ENCODE measurements at places on chromosomes 7 and 10.

GRCh38 chr7:71507680-71508602 lies 376.0 kb downstream of the GALNT17 start:
- H3K4me1 ChIP-seq, result no peaks in the 10 kb centered on the region
- H3K4me3 ChIP-seq, result no peak overlapping the region
- H3K27ac ChIP-seq, result no peak overlapping the region
- no peak for DNase-seq
- H3K27me3 ChIP-seq, result no peaks in the 10 kb centered on the region

DNA sequence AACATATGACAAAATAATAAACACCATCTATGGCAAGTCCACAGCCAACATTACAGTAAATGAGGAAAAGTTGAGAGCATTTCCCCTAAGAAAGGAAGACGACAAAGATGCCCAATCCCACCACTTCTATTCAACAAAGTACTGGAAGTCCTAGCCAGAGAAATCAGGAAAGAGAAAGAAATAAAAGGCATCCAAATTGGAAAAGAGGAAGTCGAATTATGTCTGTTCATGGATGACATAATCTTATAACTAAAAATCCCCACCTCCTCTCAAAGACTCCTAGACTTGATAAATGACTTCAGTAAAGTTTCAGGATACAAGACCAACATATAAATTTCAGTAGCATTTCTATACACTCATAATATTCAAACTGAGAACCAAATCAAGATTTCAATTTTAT lies 288.5 kb upstream of the POT1 start:
- no peak overlapping the region for H3K4me3 ChIP-seq
- no peaks in the 10 kb centered on the region for H3K4me1 ChIP-seq

GRCh38 chr7:30884881-30885280 lies 26.8 kb upstream of the AQP1 start:
- H3K36me3 ChIP-seq, result no peaks in the 10 kb centered on the region
- H3K4me1 ChIP-seq, result no peaks in the 10 kb centered on the region
- no peak overlapping the region for H3K4me3 ChIP-seq
- no peak overlapping the region for H3K27ac ChIP-seq
- H3K27me3 ChIP-seq, result no peaks in the 10 kb centered on the region

DNA sequence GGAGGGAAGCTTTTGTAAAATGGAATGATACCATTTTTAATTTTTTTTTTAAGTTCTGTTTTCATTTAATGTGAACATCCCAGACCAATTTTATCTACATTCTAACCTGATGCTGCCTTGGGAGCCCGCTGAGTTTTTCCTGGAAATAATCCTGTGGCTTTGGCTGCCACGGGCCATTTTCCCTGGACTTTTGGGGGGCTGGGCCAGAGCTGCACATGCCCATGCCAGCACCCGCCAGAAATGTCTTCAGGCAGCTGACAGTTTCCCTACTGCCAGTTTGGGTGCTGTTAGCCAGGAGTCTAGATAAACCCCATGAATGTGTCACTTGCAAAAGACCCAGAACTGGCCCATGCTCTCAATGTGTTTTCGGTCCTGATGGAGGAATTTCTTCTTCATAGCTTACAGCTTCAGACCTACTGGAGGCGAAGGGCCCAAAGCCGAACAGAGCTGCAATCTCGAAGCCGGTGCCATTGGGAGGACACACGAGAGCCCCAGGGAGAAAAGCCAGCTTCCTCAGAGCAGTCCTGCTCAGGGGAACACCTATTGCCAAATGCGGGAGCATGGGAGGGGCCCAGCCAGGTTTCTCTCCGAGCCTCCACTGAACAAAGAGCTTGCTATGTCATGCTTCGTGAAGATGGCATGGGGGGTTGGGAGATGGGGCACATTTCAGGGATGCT lies 444.2 kb upstream of the MKI67 start:
- H3K4me3 ChIP-seq, result no peak overlapping the region
- H3K36me3 ChIP-seq, result no peaks in the 10 kb centered on the region
- H3K27me3 ChIP-seq, result no peaks in the 10 kb centered on the region
- DNase-seq, result no peak
- H3K27ac ChIP-seq, result no peak overlapping the region

GRCh38 chr10:11746883-11747539 lies 4.8 kb downstream of the ECHDC3 start:
- no peaks in the 10 kb centered on the region for H3K4me1 ChIP-seq
- H3K27ac ChIP-seq, result no peak overlapping the region
- DNase-seq, result no peak
- no peak overlapping the region for H3K4me3 ChIP-seq
- peaks cover 10% of the 10 kb centered on the region for H3K27me3 ChIP-seq

GRCh38 chr7:82430500-82431465 lies 12.8 kb downstream of the CACNA2D1 start:
- no peaks in the 10 kb centered on the region for H3K27me3 ChIP-seq
- no peak overlapping the region for H3K4me3 ChIP-seq
- H3K36me3 ChIP-seq, result no peaks in the 10 kb centered on the region
- no peak for DNase-seq

DNA sequence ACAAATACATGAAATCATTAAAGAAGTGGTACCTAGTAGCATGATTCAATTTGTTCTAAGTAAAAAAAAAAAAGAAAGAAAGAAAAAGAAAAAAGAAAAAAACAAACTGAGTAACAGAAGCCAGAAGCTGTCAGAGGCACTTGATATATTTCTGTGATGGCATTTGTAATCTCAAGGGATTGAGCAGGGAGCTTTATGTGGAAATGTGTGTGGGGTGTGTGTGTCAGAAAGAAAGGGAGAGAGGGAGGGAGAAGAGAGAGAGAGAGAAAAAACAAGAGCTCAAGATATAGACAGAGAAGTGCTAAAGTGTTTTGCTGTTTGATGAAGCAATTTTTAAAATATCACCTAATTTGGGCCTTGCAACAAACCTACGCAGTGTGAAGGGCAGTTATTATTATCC lies 357.6 kb upstream of the PCDH15 start:
- H3K36me3 ChIP-seq, result no peaks in the 10 kb centered on the region
- no peak overlapping the region for H3K27ac ChIP-seq
- H3K4me1 ChIP-seq, result no peaks in the 10 kb centered on the region
- DNase-seq, result no peak
- H3K4me3 ChIP-seq, result no peak overlapping the region

- no peaks in the 10 kb centered on the region for H3K36me3 ChIP-seq
- DNase-seq, result no peak
- no peak overlapping the region for H3K4me3 ChIP-seq
These were observed 248.9 kb downstream of the KIAA1217 start for GRCh38 chr10:24457661-24458318.

DNA sequence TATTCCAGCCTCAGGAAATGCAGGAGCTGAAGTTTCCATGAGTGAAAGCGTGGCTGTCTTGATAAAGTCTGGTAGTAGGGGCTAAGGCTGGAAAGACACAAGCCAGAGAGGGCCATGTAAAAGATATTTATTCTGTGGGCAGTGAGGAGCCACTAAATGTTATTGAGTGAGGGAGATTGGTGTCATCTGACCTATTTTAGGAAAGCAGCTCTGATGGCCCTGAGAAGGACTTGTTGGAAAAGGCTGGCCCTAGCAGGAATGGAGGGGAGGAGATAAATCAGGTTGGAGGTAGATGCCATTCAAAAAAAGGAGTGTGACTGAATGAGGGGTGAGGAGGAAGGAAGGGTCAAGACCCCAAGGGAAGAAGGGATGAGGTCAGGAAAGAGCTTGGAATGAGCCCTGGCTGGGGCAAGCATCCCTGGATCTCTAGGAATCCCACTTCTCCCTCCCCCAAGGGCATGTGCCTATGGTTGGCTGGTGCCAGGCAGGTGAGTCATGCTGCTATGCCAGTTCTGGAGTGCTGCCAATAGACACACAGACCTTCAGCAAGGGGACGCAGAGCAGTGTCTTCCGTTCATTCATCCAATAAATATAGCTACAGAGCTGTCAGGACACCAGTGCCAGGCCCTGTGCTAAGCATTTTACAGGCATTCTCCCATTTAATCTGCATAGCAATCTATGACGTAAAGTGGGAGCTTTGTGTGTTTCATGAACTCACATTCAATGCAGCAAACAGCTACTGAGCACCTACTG lies 2.0 kb downstream of the ANKRD2 start:
- H3K36me3 ChIP-seq, result no peaks in the 10 kb centered on the region
- H3K27ac ChIP-seq, result no peak overlapping the region
- no peaks in the 10 kb centered on the region for H3K4me1 ChIP-seq
- H3K27me3 ChIP-seq, result no peaks in the 10 kb centered on the region
- H3K4me3 ChIP-seq, result no peak overlapping the region

DNA sequence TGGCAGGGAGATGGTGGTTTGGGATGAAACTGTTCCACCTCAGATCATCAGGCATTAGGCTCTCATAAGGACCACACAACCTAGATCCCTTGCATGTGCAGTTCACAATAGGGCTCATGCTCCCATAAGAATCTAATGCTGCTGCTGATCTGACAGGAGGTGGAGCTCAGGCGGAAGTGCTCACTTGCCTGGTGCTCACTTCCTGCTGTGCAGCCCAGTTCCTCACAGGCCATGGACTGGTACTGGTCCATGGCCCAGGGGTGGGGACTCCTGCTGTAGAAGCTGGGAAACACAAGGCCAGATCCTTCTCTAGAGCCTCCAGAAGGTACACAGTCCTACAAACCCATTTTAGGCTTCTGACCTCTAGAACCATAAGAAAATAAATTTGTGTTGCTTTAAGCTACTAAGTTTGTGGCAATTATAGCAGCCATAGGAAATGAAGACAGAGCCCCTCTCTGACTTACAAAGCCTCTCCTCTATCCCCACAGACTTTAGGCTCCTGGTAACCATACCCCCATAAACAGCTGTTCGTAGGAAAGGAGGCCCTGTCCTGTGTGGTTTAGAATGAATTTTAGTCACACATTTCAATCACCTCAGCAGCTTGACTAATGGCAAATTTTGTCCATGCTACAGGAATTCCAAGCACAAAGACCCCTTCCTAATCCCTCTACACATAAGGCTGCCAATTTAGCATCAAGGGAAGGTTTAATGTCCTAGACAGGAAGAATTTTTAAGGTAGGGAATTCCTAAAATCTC lies 206.1 kb upstream of the PHYHIPL start:
- DNase-seq, result no peak
- no peaks in the 10 kb centered on the region for H3K4me1 ChIP-seq
- H3K27me3 ChIP-seq, result peaks cover 12% of the 10 kb centered on the region
- H3K36me3 ChIP-seq, result no peaks in the 10 kb centered on the region
- H3K27ac ChIP-seq, result no peak overlapping the region
- H3K4me3 ChIP-seq, result no peak overlapping the region

- H3K27me3 ChIP-seq, result no peaks in the 10 kb centered on the region
- no peaks in the 10 kb centered on the region for H3K36me3 ChIP-seq
- no peak overlapping the region for H3K4me3 ChIP-seq
- no peak overlapping the region for H3K27ac ChIP-seq
These were observed 66.8 kb downstream of the DNAJC12 start for GRCh38 chr10:67771200-67771599.

DNA sequence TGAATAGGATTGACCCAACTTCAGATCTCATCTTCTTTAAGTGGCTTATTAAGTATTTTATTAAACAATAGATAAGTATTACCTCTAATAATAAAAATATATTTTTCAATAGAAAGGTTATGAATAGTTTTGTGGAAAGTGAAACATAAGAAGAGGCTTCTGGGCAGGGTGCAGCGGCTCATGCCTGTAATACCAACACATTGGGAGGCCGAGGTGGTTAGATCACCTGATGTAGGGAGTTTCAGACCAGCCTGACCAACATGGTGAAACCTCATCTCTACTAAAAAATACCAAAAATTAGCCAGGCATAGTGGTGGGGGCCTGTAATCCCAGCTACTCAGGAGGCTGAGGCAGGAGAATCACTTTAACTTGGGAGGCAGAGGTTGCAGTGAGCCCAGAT lies 26.5 kb downstream of the GPR85 start:
- no peaks in the 10 kb centered on the region for H3K36me3 ChIP-seq
- no peak overlapping the region for H3K27ac ChIP-seq
- no peaks in the 10 kb centered on the region for H3K4me1 ChIP-seq
- H3K4me3 ChIP-seq, result no peak overlapping the region

GRCh38 chr10:71998840-71999194 lies 34.6 kb downstream of the CHST3 start:
- H3K4me1 ChIP-seq, result peaks cover 5% of the 10 kb centered on the region
- no peak for DNase-seq
- no peak overlapping the region for H3K27ac ChIP-seq
- H3K4me3 ChIP-seq, result no peak overlapping the region
- H3K36me3 ChIP-seq, result no peaks in the 10 kb centered on the region

GRCh38 chr10:21724020-21724589 lies 190.1 kb downstream of the MLLT10 start:
- H3K4me1 ChIP-seq, result peaks cover 17% of the 10 kb centered on the region
- no peak overlapping the region for H3K4me3 ChIP-seq
- H3K27ac ChIP-seq, result no peak overlapping the region

GRCh38 chr7:4113271-4113670 lies 568.8 kb upstream of the FOXK1 start:
- H3K27ac ChIP-seq, result no peak overlapping the region
- H3K36me3 ChIP-seq, result no peaks in the 10 kb centered on the region
- H3K27me3 ChIP-seq, result no peaks in the 10 kb centered on the region
- H3K4me3 ChIP-seq, result no peak overlapping the region
- H3K4me1 ChIP-seq, result no peaks in the 10 kb centered on the region

DNA sequence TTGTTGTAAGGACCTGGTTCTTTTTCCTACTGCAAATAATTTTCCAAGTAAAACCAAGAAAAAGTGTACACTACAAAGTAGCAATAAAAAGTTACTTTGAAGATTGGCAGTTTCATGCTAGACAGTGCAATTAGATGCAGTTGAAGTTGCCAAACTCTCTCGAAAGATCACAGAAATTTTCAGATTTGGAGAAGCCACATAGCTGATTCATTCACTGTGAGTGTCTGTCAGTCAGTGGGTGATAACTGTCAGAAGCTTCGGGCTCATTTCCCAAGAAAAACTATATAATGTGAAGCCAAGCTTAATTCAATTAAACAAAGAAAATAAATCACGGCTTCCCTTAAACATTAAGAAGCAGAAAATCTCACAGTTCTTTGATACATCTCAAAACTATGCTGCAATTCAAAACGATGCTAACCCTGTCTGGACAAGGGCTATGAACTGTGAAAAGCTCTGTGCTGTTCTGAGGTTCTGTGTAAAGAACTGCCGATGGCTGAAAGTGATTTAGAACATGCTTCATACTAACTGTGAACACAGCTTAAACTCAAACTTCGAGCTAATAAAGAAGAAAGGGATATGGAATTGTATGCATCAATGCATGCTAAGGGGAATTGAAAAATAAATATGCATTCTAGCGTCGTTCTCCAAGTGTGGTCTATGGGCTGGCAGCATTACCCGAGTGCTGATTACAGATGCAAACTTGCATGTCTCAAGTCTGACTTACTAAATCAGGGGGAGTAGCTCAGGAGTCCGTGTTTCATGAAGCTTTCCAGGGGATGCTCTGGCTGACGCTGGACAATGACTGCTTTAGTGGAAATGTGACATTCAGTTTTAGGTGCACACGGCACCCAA lies 557.4 kb downstream of the CALN1 start:
- no peak overlapping the region for H3K4me3 ChIP-seq
- H3K36me3 ChIP-seq, result no peaks in the 10 kb centered on the region
- no peaks in the 10 kb centered on the region for H3K27me3 ChIP-seq
- H3K4me1 ChIP-seq, result no peaks in the 10 kb centered on the region
- DNase-seq, result no peak

DNA sequence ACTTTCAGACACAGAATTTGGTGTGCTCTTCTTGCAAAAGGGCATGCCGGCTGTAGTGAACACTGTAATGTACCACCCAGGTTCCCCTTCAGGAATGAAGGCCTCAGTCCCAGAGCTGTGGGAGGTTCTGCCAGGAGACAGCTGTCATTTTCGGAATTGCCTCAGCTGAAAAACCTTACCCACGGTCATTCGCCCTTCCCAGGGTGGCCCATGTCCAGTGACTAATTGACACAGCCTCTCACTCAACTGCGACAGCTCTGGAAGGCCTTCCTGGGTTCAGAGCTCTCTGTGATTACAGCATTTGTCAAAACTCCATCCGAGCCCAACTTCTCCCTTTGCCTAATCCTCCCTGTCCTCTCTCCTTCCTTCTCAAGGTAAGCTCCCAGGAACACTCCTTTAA lies 43.7 kb upstream of the WAC start:
- H3K4me3 ChIP-seq, result no peak overlapping the region
- H3K27ac ChIP-seq, result no peak overlapping the region
- H3K4me1 ChIP-seq, result no peaks in the 10 kb centered on the region
- no peak for DNase-seq

Data from natural killer cell treated with Interleukin-12 subunit alpha and Interleukin-12 subunit beta and Interleukin-15 and Interleukin-18, amount 100 ng/mL, for 72 hours (primary cell).